D721Med (cell line): ENCODE measurements at places on chromosomes 4 and X.

- no peak for DNase-seq
Observed at GRCh38 chrX:51440365-51440764, 56.0 kb downstream of the NUDT11 start.

GRCh38 chrX:20973038-20973437 is 401.2 kb upstream of the CNKSR2 start:
- no peak for DNase-seq

GRCh38 chr4:145720656-145721055 is 40.7 kb downstream of the C4orf51 start:
- DNase-seq: no peak

GRCh38 chr4:8341691-8342090 is 72.1 kb downstream of the HTRA3 start:
- DNase-seq: no peak

- DNase-seq: no peak
Observed at GRCh38 chr4:4506961-4507360, 34.9 kb downstream of the STX18 start.

GRCh38 chrX:141791856-141792255 is 46.3 kb upstream of the MAGEC3 start:
- no peak for DNase-seq

- no peak for DNase-seq
Observed at GRCh38 chr4:187921946-187922623, 73.5 kb upstream of the ZFP42 start.

GRCh38 chr4:1856943-1857699 is 1.2 kb upstream of the LETM1 start:
- no peak for DNase-seq

- no peak for DNase-seq
Observed at GRCh38 chrX:17818726-17819125, 42.4 kb downstream of the RAI2 start.

- no peak for DNase-seq
Observed at GRCh38 chr4:106708464-106708816, 327.7 kb downstream of the DKK2 start.

DNA sequence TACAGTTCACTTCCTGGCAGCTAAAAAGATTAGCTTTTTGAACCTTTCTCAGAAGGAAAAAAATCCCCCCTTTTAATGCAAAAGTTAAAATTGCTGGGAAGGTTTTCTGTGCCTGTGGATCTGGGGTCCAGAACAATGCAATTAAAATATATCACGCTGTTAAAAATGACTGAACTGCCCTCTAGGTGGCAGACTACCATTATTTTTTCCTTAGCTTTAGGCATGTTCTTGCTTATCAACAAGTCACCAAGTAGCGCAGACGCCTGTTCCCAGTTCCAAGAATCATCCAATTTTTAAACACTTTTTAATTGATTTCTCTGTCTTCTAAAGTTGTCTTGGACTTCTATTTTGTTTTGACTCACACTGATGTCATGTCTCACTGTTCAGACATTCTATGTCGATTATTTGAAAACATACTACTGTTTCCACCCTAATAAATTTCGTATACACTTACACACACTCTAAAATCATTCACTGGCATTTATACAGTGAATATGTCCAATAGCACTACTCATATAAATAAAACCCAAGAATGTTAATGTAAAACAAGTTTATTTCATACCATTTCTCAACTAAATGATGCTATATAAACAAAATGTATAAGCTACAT is 661.6 kb downstream of the RAPGEF2 start:
- DNase-seq: no peak

DNA sequence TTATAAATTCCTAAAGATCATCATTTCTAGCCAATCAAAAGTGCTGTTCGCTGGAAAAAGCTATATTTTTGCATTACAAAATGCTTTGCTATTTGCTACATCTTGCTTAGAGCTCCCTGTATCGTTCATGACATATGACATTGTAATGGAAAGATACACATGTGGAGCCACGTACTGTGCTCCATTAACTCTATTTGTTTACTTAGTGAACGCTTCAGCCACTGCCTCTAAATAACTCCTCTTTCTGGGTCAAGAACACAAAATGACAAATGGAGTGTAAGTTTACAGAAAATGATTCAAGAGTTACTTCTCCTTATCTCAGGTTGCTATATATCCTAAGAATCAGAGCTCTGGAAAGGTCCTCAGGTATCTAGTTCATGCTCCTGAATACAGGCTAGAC is 329.1 kb upstream of the SMIM31 start:
- DNase-seq: no peak

DNA sequence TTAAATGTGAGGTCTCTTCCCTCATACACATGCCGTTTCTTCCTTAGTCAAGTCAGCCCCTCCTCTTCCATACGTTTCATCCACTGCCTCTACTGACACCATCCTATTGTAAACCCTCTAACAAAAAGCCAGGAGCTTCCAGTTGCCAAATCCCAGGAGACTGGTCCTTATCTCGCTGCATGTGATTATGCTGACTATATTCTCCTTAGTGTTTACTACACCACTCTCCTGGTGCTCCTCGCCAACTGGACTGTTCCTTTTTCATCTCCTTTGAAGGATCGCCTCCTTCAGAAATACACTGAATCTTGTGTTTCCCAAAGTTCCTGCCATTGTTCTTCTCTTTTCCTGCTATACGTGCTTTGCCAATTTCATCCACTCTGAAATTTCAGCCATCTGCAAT is 27.7 kb downstream of the MAML3 start:
- DNase-seq: no peak
